Upper lobe of left lung (tissue), 6 donors: ENCODE measurements at places on chromosomes 16 and 17. TPM values are rescaled to one million over a fixed set of nuclear protein-coding genes. Genes with fewer than 3 reads are reported as not detected.

DNA sequence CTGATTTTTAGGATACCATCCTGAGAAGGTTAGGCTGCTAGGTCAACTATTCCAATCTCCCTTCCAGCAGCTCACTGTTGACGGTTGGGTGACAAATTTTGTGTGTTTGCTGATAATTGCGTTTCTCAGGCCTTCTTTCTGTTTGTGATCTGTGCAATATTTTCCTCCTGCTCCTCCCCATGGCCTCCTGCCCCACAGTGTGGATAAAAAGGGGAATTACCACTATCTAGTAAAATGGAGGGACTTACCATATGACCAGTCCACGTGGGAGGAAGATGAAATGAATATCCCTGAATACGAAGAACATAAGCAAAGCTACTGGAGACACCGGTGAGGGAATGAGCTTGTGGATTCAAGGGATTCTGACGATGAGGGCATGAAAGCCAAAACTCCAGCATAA is 9.2 kb downstream of the CHD3 start:
- H3K27me3 ChIP-seq = no peaks in the 10 kb centered on the region
- no peak for DNase-seq
- peaks cover 86% of the 10 kb centered on the region for H3K36me3 ChIP-seq
- H3K4me3 ChIP-seq = no peak overlapping the region
- no peaks in the 10 kb centered on the region for H3K4me1 ChIP-seq
- no peak overlapping the region for H3K27ac ChIP-seq

DNA sequence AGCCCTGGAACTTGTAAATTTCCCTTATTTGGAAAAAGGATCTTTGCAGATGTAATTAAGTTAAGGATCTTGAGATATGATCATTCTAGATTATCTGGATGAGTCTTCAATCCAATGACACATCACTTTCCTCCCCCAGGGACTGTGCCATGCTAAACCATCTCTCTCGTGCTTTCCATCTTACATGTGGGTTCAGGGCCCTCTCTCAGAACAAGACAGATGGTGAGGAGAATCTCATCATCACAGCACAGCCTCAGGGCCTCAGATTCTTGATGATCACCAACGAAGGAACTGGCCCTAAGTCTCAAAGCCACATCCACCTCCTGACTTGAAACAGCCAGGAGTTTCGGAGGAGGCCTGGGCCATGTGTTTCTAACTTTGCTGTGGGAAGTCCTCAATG is 78.7 kb downstream of the LITAF start:
- no peak for DNase-seq
- no peak overlapping the region for H3K27ac ChIP-seq
- no peaks in the 10 kb centered on the region for H3K4me1 ChIP-seq

DNA sequence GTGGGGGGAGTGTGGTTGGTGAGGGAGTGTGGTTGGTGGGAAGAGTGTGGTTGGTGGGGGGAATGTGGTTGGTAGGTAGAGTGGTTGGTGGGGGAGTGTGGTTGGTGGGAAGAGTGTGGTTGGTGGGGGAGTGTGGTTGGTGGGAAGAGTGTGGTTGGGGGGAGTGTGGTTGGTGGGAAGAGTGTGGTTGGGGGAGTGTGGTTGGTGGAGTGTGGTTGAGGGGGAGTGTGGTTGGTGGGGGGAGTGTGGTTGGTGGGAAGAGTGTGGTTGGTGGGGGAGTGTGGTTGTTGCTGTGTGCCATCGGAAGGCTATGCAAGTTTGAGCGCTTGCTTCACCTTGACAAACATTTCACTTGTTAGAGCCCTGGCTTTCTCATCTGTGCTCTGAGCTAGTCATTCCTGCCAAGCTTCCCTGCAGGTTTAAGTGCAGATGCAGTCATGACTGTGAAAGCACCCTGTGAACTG is 20.1 kb downstream of the MINK1 start:
- no peak overlapping the region for H3K4me3 ChIP-seq
- no peak overlapping the region for H3K27ac ChIP-seq
- no peaks in the 10 kb centered on the region for H3K27me3 ChIP-seq
- DNase-seq = no peak

- no peak overlapping the region for H3K27ac ChIP-seq
- H3K4me1 ChIP-seq = no peaks in the 10 kb centered on the region
- H3K27me3 ChIP-seq = no peaks in the 10 kb centered on the region
Measured at GRCh38 chr17:35900280-35900679, 20.1 kb upstream of the CCL5 start.

DNA sequence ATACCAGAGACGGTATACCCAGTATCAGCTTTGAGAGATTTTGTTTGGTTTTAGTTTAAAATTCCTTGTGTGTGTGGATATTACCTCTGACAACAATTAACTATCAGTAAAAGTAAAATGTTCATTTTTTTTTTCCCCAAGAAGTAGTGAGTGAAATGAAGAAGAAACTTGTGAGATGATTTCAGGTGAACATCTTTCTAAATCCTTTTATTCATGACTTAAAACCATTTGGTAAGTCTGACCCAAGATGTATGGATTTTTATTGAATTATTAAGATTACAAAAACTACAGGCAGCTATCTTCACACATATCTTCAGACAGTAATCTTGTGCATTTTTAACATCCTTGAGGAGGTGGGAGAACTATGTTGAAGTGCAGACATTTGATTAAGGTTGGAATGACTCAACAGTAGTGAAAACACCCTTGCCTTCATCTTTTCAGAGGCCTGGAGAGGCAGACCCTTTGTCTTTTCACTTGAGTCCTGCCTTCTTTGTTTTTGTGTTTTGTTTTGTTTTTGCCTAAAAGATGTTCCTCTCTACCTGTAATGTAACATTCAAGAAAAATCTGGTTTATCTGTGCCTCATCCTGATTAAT is 240.3 kb upstream of the TBX2 start:
- H3K4me3 ChIP-seq = no peak overlapping the region
- no peaks in the 10 kb centered on the region for H3K36me3 ChIP-seq
- DNase-seq = no peak
- peaks cover 4% of the 10 kb centered on the region for H3K4me1 ChIP-seq

The MT4 gene
- total RNA-seq = not detected
